ENCODE measurements at places on chromosomes 7 and 10.

- no peak for DNase-seq
Observed at GRCh38 chr10:84076540-84077195, 62.6 kb upstream of the GHITM start.

DNA sequence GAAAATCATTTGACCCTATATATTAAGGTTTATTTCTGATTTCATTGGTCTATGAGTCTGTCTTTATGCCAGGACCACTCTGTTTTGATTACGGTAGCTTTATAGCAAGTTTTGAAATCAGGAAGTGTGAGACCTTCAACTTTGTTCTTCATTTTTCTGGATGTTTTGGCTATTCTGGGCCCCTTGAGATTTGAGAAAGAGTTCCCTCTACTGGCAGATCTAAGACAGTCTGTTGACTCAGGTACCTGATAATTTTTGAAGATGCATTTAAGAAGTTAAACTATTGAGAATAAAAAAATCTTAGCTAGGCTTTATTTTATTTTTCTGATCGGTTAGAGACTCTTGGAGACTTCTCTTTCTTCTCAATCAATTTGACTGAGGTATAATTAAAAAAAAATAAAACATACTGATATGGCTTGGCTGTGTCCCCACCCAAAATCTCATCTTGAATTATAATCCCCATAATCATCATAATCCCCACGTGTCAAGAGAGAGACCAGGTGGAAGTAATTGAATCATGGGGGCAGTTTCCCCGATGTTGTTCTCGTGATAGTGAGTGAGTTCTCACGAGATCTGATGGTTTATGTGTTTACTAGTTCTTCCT, 209.2 kb downstream of the SNX10 start:
- no peak for DNase-seq

DNA sequence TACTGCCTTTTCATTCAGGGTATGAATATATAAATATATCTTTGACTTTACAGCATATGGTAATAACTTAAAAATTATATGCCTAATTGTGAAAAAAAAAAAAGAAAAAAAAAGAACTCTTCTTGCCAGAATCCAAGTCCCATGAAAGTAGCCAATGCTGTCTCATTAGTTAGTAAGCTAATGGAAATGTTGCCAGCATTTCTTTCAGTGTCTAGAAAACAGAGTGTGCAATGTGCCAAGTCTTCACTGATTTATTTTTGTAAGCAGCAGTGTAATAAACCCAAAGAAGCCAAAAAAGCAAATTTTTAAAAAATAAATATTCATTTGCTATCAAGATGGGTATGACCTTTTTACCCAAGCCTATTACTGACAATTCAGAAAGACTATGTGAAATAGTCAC, 31.1 kb upstream of the LRRN3 start:
- DNase-seq = no peak

DNA sequence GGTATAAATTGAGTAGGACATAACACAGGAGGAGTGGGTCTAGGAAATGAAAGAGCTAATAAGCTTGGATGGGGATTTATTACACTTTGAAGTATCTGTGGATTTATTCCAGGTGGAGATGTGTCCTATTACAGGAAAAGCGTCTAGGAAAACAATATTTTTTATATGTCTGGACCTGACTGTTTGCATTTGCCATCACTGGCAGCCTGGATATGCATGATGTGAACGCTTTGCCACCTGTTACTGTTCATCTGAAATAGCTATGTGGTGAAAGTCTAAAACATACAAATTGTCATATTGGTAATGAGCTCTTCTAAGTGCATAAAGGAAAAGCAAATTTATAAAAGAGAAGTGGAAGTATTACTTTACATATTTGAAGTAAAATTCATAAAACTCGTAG, 31.6 kb upstream of the AGMO start:
- no peak for DNase-seq

DNA sequence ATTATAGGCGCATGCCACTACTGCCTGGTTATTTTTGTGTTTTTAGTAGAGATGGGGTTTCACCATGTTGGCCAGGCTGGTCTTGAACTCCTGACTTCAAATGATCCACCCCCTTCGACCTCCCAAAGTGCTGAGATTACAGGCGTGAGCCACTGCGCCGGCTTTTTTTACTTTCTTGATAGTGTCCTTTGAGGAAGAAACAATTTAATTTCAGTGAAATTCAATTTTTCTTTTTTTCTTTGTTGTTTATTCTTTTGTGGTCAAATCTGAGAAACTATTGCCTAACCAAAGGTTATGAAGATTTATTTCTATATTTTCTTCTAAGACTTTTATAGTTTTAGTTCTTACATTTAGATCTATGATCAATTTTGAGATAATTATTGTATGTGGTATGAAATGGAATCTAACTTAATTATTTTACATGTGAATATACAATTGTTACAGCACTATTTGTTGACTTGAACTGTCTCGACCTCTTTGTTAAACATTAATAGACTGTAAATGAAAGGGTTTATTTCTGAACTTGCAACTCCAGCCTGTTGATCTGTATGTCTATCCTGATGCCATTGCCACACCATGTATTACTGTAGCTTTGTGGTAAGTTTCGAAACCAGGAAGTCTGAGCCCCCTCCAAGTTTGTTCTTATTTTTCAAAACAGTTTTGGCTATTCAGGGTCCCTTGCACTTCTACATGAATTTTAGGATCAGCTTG, 19.8 kb upstream of the RASSF4 start:
- no peak for DNase-seq

All from NCI-H187 (cell line).